WERI-Rb-1 (cell line): ENCODE measurements at places on chromosomes 4 and X.

GRCh38 chr4:89259301-89260028, 48.1 kb downstream of the GPRIN3 start:
- DNase-seq: no peak

- DNase-seq: no peak
Measured at GRCh38 chr4:123055943-123056342, 133.5 kb upstream of the NUDT6 start.

GRCh38 chr4:152102436-152103000, 341.7 kb upstream of the GATB start:
- no peak for DNase-seq

DNA sequence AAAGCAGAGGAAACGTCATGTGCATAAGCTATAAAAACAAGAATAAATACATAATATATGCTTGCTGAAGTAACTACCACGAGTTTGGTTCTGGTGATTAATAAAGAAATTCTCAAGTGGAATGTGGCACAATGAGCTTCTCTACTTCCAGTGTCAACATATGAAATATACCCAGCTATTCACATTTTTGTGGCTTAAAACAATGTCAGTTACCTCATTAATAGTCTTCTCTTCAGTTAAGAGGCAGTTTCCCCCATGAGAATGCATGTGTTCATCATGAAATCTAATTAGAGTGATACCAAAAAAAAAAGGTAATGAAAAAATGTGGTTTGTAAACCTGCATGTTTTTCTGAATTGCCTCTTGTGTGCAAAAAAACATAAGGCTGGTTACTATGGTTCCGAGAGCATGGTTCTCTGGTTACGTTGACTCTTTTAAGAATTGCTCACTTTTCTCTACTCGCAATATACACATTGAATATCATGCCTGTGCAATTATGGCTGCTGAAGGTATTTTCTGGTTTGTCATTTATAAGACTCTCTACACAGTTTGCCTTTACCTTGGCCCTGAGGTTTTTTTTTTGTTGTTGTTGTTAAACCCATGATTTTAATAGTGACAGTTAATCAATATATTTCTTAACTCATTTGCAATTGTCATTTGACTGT, 108.2 kb downstream of the PCDH7 start:
- no peak for DNase-seq

DNA sequence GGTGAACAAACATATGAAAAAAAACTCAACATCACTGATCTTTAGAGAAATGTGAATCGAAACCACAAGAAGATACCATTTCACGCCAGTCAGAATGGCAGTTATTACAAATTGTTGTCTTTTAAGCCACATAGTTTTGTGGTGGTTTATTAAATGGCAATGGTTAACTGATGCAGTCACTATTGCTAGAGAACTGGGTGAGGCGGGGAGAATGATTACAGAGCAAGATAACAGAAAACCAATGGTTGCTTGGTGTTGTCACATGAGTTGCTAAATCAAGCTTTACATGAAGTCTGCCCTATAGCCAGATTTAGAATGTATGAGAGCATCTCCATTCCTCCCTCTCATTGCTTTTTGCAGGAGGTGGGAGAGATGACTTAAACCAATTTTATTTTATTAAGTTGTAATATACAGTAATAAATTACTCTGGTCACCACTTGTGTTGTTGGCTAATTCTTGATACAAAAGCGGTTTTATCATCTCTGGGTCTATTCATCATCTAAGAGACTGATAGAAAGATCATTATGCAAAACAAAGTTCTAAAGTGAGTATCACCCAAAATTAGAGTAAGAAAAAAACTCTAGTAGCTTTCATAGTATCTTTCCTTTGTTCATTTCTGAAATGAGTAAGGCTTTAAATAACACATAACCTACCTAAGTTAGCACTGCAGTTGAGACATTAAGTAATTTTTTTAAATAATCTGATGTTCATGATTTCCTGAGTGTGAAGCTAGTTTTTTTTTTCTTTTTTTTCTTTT, 859.5 kb downstream of the STIM2 start:
- DNase-seq: no peak
